ENCODE measurements at places on chromosomes 5 and 9. TPM values are rescaled to one million over a fixed set of nuclear protein-coding genes. Genes with fewer than 3 reads are reported as not detected.

The PRR7 gene
- total RNA-seq = 11.7 TPM

The ADAMTS2 gene
- total RNA-seq = 2.1 TPM

The COMMD10 gene
- 31.6 TPM for total RNA-seq

The OGN gene
- total RNA-seq = not detected

The FAM153A gene
- total RNA-seq = 0.55 TPM

The RORB gene
- total RNA-seq = not detected

The TPPP gene
- 2.6 TPM for total RNA-seq

The TERT gene
- 4.3 TPM for total RNA-seq

The ABLIM3 gene
- total RNA-seq = 0.27 TPM

The CHSY3 gene
- 0.84 TPM for total RNA-seq

The PTGDS gene
- not detected for total RNA-seq

The OR1L8 gene
- total RNA-seq = not detected

The COL15A1 gene
- not detected for total RNA-seq

The CXCL14 gene
- total RNA-seq = 6.1 TPM

The PFN3 gene
- total RNA-seq = not detected

The CA9 gene
- total RNA-seq = 0.31 TPM

The GABRG2 gene
- total RNA-seq = 0.81 TPM

The UGT3A1 gene
- total RNA-seq = 5.2 TPM

The KIAA1191 gene
- 109 TPM for total RNA-seq

The NFIL3 gene
- total RNA-seq = 21.7 TPM

The ZNF454 gene
- total RNA-seq = 0.36 TPM

The PHYHD1 gene
- 19.9 TPM for total RNA-seq

The FGFR4 gene
- total RNA-seq = 244 TPM

The RNF183 gene
- 0.44 TPM for total RNA-seq

The C9 gene
- total RNA-seq = not detected

The FOXD4L5 gene
- total RNA-seq = 0.29 TPM

The IRX4 gene
- not detected for total RNA-seq

The OLFML2A gene
- 2.2 TPM for total RNA-seq

The PDE6A gene
- total RNA-seq = not detected

The OR1J4 gene
- total RNA-seq = not detected

The RFX3 gene
- 53.9 TPM for total RNA-seq

The SEMA6A gene
- 105 TPM for total RNA-seq

The ECSCR gene
- total RNA-seq = not detected

The EIF4E1B gene
- not detected for total RNA-seq

The PCDHA5 gene
- 4.4 TPM for total RNA-seq

The FBP2 gene
- not detected for total RNA-seq

The HRH2 gene
- 1.2 TPM for total RNA-seq

The PURA gene
- total RNA-seq = 7.7 TPM

The ANXA2R gene
- 0.87 TPM for total RNA-seq

The IQGAP2 gene
- total RNA-seq = 17.2 TPM

The PCDHA1 gene
- not detected for total RNA-seq

The SRD5A1 gene
- total RNA-seq = 24.8 TPM

The SV2C gene
- 0.27 TPM for total RNA-seq

The PCDHA7 gene
- total RNA-seq = 4.9 TPM

The SAP30L gene
- total RNA-seq = 37.7 TPM

The SHLD3 gene
- total RNA-seq = 4.2 TPM

The ADGRV1 gene
- total RNA-seq = 87.6 TPM

The FBP1 gene
- 6.0 TPM for total RNA-seq

The ADCY2 gene
- 8.7 TPM for total RNA-seq
